GM23248 (cell line): ENCODE measurements at places on chromosomes 2 and 18.

DNA sequence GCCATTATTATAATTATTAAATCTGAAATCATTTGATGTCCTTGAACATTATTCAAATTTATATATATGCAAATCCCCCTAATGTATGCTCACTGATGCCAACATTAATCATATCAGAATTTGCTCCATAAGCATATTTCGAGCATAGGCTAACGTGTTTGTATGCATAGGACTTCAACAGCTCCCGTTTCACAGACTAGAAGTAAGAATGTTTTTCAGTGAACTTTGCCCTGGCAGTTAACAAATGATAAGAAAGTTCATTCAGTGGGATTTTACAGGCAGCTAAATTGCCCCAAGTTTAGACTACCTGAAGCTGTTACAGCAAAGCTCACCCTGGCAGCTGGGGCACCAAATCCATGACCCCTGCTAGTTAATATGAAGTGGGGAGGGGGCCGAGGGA, 272.0 kb downstream of the LNPK start:
- no peak for DNase-seq

DNA sequence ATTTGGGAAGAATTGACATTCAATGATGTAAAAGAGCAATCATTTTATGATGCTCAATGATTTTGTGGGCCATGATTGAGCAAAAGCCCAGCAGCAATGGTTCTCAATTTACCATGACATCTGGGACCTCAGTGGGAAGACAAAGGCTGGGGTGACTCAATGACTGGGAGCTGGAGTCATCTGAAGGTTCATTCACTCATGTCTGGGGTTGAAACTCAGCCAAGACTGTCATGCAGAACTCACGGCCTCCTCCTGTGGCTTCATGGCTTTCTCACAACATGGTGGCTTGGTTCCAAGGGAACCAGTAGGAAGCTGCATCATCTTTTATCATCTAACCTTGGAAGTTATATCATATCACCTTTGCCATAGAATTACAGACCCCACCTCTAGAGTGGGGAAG, 45.1 kb upstream of the CD226 start:
- peak; percentile 76 for DNase-seq

DNA sequence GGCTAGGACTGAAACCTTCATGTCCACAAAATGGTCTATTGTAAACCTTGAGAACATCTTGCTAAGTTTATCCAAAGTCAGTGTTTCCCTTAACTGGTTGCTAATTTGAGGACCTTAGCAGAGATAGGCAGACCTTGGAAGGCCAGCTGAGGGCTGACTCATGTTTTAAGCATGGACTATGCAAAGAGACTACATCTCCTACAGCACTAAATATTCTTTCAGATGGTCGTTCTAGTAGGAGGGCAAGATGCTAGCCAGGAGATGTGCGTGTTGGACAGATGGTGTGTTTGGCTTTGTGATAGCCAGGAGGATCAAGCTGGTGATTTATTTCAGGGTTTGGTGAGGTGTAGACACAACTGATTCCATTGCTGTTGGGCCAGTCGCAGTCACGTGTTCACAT, 75.8 kb downstream of the NRP2 start:
- DNase-seq, result peak; percentile 70

DNA sequence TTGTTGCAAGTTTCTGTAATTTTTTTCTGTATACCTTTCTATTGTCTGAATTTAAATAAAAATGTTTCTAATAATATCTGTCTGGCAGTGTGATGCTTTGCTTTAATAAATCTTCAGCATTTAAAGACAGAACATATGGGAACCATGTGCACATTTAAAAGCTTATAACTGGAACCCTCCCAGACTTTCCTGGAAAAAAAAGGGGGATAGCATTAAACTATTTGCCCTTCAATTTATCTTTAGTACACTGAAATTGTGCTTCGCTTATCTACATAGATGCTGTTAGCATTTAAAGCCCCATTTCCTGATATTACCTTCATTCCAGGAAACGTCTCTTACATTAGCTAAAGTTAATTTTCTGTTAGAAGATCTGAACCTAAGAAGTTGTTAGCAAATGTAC, 64.6 kb downstream of the ZC3H6 start:
- DNase-seq, result no peak

DNA sequence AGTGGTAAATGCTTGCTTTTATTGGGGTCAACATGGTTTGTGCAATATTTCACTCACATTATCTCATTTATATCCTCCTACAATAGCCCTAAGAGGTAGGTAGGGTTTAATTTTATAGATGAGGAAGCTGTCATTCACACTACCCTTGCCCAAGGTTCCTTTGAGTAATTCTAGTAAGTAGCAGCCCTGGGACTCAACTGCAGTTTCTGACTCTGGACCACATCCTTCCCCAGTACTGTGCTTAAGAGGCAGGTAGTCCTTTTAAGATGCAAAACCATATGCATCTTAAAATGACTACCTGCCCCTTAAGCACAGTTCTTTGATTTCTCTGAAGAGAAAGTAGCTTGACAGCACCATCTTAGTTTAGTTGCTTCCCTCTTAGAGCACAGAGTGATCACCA, 15.7 kb upstream of the NT5C1B start:
- DNase-seq, result no peak

- DNase-seq, result no peak
These were observed 17.4 kb downstream of the LRP2 start for GRCh38 chr2:169344736-169345485.

GRCh38 chr2:109062859-109063700, 65.9 kb upstream of the SH3RF3 start:
- DNase-seq, result no peak

GRCh38 chr18:34084635-34085034, 140.1 kb downstream of the NOL4 start:
- DNase-seq, result no peak

GRCh38 chr18:48851599-48851960, 99.2 kb downstream of the SMAD7 start:
- no peak for DNase-seq

- no peak for DNase-seq
These were observed 46.4 kb upstream of the DSC1 start for GRCh38 chr18:31209041-31209440.

- DNase-seq, result no peak
These were observed 314.5 kb downstream of the PRKCE start for GRCh38 chr2:45965871-45966498.

DNA sequence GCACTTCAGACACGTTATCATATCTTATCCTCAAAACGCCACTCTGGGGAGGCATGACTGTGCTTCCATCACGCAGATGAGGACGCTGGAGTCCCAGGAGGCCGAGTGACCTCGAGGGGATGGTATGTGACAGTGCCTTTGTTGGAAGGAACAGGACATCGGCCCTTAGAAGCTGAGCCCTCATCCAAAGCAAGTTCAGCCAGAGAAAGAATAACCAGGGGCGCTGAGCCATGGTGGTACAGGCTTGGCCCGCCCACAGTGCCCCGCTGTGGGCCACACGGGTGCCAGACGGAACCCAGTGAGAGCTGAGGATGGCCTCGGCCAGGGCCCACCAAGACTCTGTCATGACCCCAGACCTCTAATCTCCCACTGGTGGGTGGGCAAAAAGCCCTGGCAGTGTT, 31.3 kb downstream of the HS1BP3 start:
- no peak for DNase-seq

DNA sequence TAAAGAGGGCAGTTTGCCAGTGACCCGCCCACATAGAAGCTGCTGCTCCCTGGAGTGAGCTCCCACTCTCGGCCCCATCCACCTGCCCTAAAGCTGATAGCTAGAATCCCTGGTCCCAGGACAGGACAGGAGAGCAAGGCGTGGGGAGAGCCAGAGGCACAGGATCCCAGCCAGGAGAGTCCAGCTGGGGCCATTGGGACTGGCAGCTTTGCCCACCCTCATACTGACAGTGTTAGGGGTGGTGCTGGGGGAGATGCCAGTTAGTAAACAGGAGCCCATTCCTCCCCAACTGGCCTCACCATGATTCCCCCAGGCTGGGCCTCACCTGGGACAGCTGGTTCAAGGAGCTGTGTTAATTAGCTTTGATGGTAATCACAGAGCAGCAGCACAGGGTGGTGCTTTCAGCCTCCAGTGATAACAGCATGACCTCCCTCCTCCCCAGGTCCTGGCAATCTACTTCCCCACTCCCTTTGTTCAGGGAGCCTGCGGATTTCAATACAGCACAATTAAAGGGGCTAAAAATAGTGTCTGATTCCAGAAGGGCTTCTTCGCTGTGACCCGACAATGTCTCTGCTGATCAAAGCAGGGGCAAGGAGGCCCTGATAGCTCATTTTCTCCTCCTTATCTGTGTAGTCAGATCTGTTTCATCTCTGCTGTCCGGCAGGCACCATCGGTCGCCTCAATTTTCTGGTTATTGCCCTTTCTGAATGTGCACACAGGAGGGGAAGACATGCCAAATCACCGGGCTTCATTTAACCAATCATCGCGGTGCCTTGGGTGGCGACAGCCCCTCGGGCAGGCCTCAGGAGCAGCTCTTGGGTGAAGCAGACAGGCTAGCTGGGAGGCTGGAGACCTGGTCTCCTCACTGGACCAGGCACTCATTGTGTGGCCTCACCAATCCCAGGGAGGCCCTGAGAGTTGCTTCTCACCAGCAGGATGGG, 119.9 kb upstream of the TEX51 start:
- no peak for DNase-seq

- DNase-seq, result no peak
These were observed 205.5 kb downstream of the ATAD2B start for GRCh38 chr2:23721454-23721826.

- DNase-seq, result peak; percentile 56
These were observed 16.2 kb upstream of the ARL4C start for GRCh38 chr2:234512884-234513669.

DNA sequence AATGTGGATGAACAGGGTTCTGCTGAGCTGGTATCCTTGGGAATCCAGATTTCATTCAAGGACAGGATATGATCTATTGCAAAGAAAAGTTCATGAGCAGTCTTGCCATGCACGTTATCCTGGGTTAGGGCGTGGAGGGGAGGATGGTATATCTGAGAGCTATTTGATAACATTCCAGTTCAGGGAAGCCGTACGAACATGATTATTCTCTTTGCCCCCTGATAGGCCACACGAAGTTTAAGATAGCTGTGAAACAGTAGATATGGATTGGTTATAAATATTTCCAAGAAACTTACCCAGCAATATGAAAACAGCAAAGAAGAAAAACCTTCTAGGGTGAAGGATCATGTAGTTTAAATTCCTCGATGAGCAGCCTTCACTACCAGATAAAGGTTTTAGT, 171.9 kb downstream of the LTBP1 start:
- DNase-seq, result no peak

GRCh38 chr2:103268841-103269498, 507.1 kb downstream of the TMEM182 start:
- no peak for DNase-seq

GRCh38 chr2:32941944-32942690, 4.6 kb upstream of the LTBP1 start:
- no peak for DNase-seq

DNA sequence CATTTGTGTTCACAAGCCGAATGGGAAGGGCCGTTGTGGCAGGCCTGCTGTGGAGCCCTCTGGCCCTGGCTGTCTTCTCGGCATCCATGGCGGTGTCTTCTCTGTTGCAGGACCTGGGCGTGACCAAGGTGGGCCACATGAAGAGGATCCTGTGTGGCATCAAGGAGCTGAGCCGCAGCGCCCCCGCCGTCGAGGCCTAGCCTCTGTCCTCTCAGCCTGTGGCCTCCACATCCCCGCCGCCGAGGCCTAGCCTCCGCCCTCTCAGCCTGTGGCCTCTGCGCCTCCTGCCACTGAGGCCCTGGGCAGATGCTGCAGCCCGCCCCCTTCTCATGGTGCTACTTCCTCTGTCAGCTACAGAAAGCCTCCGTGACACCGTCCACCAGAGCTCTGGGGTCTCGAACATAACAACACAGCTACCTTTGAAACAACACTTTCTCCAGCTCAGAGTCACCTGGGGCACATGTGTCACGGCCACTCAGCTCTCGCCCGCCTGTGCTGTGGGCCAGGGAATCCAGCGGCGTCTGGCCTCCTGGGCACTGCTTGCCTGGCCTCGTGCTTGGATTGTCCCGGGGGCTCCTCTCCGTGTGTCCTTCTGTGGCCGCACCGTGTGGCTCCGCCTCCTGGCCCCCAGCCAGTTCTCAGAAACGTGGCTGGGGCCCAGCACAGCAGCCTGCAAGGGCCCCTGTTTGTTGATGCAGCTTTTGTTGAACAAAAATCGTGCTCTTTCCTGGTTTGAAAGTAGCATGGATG, 97.1 kb downstream of the USP40 start:
- no peak for DNase-seq

DNA sequence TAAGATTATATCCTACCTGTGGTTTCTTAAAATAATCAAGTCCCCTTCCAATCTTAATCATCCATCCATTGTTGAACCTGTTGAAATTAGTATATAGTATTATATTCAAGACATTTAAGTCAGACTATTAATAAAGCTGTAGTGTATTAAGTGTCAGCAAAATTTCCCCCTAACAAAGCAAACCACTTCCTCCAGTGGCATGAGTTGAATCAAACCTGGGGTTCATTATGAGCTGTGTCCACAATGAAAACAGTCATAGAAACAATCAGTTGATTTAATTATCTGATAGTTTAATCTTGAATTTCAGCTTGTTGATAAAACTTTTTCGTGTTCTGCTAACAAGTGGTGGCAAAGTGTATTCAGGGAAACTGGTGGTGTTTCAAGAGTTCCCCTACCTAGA, 11.3 kb downstream of the MITD1 start:
- no peak for DNase-seq

DNA sequence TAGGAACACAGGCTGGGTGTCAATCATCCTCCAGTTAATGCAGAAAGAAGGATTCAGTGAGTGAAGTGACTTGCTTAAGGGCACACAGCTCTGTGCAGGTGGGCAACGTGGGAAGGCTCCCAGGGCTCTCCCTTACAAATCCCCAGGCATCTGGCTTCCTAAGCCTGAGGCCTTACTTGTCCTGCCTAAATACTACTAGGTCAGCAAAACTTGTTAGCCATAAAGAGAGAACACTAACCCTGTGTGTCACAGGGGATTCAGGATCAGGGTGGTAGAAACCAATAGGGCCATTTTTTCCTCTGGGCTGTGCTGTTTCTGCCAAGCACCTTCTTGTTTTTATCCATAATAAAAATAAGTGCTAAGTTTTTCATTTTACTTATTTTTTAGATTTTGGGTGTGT, 55.0 kb downstream of the GATA6 start:
- no peak for DNase-seq

DNA sequence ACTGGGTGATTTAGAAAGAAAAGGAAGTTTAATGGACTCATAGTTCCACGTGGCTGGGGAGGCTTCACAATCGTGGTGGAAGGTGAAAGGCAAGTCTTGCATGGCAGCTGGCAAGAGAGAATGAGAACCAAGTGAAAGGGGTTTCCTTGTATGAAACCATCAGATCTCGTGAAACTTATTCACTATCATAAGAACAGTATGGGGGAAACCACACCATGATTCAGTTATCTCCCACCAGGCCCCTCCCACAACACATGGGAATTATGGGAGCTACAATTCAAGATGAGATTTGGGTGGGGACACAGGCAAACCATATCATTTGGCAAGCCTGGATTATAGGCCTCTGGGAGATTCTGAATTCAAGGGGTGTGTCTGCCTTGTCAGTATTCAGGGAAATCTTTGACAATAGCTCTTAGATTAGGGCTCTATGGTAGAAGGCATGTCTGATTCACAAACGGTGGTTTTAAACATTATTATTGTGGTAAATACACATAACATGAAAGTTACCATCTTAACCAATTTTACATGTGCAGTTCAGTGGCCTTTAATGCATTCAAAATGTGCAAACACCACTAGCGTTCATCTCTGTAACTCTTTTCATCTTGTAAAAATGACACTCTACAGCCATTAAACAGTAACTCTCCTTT, 15.3 kb upstream of the PLB1 start:
- DNase-seq, result no peak
